ENCODE measurements at places on chromosomes 12 and 14.

- no peak for DNase-seq
Measured at GRCh38 chr14:59283361-59283760, 94.9 kb downstream of the DAAM1 start.

DNA sequence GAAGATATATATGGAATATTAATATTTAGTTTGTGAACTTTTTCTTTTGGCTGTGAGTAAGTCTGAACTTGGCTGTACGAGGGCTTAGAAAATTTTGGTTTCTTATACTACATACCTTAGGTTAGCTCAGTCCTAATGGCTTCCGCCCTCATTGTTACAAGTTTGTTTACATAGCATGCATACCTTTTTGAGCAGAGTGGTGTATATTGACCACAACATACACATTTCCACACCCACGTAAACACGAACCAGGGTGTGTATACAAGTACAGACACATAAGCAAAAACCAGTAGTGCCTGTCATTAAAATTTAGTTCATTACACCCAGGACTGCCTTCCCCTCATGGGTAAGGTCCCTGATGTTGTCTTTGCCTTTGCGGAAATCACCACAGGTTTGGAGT, 230.2 kb upstream of the RGS6 start:
- DNase-seq, result no peak

GRCh38 chr12:54232790-54233189, 44.0 kb upstream of the SMUG1 start:
- no peak for DNase-seq

DNA sequence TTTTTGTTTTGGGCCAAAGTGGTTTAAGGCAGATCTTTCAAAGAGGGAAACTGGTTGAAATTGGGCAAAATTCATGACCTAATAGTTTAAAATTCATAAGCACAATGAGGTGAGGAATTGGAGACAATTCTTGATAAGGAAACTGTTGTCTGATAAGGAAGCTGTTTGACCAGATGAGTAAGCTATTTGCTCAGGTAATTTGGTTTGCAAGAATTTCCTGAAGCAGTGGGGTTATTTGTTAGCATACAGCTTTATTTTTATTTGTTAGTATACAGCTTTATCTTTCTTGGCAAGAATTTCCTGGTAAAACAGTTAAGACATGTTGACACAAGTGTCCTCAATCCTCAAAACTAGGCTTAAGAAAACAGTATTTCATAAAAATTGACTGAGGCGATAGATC, 559.0 kb downstream of the GALC start:
- no peak for DNase-seq

DNA sequence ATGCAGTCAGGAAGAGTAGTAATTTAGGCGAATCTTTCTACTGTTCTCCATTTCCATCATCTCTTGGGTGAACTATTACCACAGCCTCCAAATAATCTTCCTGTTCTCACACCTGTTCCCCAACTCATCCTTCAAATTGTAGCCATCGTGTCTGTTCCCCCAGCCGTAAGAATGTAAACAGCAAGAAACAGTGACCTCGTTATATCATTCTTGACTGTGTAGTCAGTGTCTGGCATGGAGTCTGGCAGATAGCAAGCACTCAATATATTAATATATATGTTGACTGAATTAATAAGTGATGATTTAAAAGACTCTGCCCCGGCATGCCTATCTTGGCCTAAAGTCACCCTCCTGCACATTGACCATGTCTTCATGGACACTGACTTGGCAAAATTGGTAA, 20.3 kb downstream of the PDE6H start:
- no peak for DNase-seq

- no peak for DNase-seq
Measured at GRCh38 chr14:37994846-37995372, 212.8 kb upstream of the SSTR1 start.

- DNase-seq, result no peak
Measured at GRCh38 chr14:32900547-32900946, 38.1 kb upstream of the NPAS3 start.

DNA sequence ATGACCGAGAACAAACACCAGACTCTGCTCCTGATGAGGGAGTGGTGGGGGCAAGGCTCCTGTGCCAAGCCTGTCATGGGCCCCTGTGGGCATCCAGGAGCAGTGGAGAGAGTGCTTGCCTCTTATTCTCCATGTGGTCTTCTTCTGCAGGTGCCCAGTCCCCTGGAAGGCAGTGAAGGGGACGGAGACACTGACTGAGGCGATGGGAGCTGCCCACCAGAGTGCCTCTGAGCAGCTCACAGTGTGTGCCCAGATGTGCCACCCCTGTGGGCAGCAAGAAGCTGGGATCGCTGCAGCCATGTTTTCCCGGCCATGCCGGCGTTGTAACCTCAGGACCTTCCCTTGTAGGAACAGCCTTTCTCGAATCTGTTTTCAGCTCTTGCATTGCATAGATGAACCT, 6.4 kb upstream of the EP400 start:
- DNase-seq, result no peak

Data from NCI-H2171 (cell line).